ENCODE measurements at places on chromosomes 2 and 18.

GRCh38 chr2:170086117-170086688, 91.7 kb upstream of the MYO3B start:
- DNase-seq: no peak

GRCh38 chr2:177241711-177242120, 22.8 kb downstream of the NFE2L2 start:
- DNase-seq: no peak

DNA sequence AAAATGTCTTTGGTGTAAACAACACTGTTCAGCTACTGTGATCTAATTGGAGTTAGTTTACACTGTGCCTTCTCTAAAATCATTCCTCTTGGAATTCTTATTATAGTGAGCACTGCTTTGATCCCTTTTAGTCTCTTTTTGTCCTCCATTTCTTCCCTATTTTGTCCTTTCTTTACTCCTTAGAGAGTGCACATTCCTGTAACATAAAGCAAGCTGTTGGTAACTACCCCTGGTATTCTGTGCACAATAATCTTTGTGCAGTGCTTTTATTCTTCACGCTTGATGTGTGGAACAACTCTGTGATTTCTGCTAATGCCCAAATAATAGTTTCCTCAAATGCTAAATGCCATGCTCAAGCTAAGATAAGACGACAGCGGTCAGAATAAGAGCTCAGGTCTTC, 401.5 kb downstream of the DPP10 start:
- no peak for DNase-seq

- no peak for DNase-seq
These were observed 72.7 kb upstream of the OTOS start for GRCh38 chr2:240213226-240213475.

GRCh38 chr2:24577481-24577880, 86.4 kb downstream of the NCOA1 start:
- no peak for DNase-seq

- DNase-seq: no peak
These were observed 1332.6 kb upstream of the CELF4 start for GRCh38 chr18:38898167-38898566.

Data from left renal pelvis (tissue), 4 donors.